ENCODE measurements at places on chromosomes 5 and 9.

- DNase-seq, result no peak
Measured at GRCh38 chr5:14386884-14387624, 194.5 kb upstream of the OTULINL start.

GRCh38 chr9:72006501-72006900 lies 53.9 kb downstream of the C9orf57 start:
- DNase-seq, result no peak

- peak; percentile 88 for DNase-seq
Measured at GRCh38 chr5:160199410-160199911, 29.8 kb upstream of the FABP6 start.

DNA sequence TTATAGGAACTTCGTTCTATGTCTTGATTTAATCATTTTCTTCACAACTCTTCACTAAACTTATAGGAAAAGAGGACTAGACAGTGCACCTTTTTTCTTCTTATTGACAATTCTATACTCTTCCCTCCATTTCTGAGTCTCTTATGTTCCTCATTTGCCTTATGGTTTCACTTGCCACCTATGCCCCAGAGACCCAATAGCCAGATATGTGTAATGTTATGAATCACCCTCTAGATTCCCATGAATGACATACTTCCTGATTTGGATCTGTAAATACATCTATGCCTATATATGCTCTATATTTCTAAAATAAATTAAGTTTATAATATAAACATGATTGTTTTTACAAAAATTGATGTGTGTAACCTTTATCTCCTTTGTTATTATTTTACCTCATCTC lies 514.1 kb upstream of the MEF2C start:
- no peak for DNase-seq

DNA sequence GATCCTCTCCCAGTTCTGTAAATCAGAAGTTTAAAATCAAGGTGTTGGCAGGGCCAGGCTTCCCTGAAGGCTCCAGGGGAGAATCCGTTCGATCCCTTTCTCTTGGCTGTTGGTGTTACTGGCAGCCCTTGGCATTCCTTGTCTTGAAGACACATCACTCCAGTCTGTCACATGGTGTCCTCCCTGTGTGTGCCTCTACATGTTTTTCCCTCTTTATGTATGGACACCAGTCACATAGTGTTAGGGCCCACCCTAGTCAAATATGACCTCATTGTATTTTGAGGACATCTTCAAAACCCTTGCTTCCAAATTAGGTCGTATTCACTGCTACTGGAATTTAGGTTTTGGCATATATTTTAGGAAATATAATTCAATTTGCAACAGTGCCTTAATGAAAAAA lies 94.6 kb downstream of the RASEF start:
- DNase-seq, result no peak

GRCh38 chr9:121700165-121700831 lies 48.9 kb downstream of the DAB2IP start:
- DNase-seq, result peak; percentile 40

DNA sequence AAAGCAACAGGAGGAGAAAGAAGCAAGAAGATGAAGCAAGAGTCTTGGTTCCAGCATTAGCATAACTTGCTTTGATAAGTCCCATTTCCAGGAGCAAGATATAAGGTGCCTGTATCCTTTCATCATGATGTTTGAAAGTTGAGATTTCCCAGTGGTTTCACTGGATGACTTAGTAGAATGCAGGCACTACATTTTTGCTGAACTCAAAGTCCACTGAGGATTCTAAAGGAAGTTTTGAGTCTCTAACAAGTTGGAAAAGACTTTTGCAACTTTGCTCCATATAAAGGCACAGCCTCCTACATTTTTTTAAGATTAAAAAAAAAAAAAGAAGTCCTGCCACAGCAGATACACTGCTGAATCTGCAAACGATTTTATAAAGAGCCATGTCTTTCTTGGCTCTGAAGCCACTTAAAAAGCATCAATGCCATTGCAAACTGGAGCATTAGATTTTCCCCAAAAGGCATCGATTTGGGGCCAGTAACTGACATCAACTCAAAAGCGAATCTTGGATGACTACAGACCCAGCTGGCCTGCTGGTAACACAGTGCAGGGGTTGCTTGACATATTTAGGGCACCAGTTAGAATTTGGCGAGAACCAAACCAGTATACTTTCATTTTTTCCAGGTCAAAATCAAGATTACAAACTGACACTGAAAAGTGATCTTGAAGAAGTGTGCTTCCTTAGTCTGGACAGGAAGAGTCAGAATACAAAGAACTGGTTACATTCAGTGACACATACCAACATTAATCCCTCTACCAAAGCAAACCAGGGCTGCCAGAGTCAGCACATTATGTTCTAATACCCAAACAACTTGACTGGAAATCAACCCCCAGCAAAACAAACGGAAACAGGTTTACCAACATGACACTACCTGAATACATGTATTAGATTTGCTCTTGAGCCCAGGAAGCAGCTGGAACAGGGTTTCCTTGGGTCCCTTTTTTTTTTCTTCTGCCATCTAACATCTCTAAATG lies 39.1 kb upstream of the KCNV2 start:
- no peak for DNase-seq

DNA sequence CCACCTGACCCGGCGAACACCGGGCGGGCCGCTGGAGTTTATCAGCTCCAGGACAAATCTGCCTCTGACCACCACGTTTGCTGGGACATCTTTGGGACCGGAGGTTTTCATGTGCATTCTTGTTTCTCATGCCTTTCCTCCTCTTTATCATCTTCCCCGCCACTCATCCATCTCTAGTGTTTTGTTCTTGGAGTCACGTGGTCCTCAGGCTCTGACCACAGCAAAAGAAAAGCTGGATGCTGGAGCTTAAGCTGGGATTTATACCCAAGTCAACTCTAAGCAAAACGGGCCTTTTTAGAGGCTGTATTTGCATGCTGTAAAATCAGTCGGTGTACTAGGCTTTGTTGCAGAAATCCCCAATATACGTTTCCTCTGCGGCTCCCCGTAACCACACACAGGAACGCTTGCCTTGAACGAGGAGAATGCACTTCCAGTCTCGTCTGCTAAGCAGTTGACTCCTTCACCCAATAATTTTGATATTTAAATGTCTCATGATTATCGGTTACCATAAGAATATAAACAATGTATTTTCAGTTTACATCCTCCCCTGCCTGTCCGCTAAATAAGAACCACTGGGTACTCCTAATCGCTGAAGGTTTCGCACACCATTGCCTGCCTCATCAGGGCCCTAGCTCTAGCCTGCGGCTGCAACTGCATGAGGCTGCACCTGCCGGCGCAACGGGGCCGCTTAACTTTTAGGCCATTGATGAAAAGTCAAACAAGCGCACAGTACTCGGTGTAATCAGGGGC lies 560 bp upstream of the NDUFS6 start:
- DNase-seq, result no peak

- DNase-seq, result no peak
Measured at GRCh38 chr5:2320611-2321010, 430.9 kb downstream of the IRX2 start.

GRCh38 chr5:3068401-3068800 lies 316.9 kb upstream of the IRX2 start:
- no peak for DNase-seq

DNA sequence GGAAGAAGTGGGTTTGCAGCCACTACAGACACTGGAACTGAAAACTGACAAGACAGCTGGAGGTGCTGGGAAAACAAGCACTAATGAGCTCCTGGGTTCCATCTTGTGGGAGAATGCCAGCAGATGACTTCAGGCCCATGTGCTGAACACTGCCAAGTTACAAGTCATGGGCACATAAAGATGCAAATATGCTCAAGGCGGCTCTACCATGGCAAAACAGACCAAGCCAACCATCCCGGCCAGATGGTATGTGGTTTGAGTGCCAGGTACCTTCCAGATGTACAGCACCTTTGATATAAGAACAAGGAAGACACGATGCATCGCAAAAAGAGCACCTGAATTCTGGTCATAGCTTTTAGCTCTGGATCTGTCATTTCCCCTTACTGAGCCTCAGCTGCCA lies 19.9 kb downstream of the TNFSF8 start:
- no peak for DNase-seq

Measured in stimulated activated CD8-positive, alpha-beta memory T cell treated with anti-CD3 and anti-CD28 coated beads, Interleukin-4, amount 100 ng/mL, for 48 hours (primary cell).